Activated T-cell treated with anti-CD3 and anti-CD28 coated beads for 1 hour (primary cell): ENCODE measurements at places on chromosomes 11 and 22.

DNA sequence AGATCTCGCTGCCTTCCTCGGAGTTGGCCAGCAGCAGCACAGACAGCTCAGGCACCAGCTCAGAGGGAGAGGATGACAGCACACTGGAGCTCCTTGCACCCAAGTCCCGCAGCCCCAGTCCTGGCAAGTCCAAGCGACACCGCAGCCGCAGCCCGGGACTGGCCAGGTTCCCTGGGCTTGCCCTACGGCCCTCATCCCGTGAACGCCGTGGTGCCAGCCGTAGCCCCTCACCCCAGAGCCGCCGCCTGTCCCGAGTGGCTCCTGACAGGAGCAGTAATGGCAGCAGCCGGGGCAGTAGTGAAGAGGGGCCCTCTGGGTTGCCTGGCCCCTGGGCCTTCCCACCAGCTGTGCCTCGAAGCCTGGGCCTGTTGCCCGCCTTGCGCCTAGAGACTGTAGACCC, 6.4 kb downstream of the PLA2G3 start:
- no peak for DNase-seq

DNA sequence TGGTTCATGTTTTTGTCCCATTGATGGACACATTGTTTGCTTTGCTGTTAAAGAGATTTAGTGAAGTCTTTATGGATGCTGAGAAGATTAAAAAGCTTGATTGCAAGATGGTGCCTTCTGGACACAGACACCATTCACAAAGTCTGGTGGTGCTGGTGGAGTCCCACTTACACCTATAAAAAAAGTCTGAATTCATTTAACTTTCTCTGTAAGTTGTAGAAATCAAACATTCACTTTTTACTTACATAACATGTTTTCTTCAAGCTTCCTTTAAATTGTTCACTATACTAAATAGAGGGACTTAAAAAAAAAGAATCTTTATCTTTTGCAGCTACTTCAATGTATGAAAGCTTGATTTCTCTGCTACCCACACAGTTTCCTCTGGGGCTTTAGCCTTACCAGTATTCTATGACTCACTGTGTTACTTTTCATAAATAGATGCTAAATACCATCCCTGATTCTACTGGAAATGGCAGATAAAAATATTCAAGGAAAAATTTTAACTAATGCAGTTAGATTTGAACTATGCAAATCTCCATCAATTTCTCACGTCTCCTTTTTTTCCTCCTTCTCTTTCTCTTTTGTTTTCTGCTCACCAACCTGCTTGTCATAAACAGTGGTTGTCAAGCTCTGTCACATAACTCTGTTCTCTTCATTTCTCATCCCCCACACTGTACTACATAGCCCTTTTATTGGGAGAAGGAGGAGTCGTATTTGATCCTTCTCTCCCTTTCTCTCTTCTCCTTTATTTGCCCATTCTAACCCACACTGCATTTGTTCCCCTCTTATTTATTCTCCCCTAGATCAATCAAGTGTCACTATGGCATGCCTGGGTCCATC, 89.7 kb downstream of the FAM76B start:
- no peak for DNase-seq

GRCh38 chr11:120500414-120501071, 11.0 kb upstream of the GRIK4 start:
- no peak for DNase-seq

GRCh38 chr11:27830206-27830605, 130.0 kb upstream of the BDNF start:
- DNase-seq: no peak

DNA sequence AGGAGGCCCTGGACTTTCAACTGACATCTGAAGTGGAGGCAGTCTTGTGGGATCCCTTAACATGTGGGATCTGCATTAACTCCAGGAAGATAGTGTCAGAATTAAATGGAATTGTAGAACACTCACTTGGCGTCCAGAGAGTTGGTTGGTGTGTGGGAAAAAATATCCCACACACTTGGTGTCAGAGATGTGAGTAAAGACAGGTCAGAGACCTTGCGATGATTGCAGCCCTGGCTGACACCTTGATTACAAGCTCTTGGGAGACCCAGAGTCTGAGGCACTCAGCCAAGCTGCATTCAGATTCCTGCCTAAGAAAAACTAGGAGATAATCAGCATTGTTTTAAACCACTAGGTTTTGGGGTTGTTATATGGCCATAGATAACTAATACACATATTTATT, 7.2 kb upstream of the TPCN2 start:
- DNase-seq: no peak

GRCh38 chr11:37333345-37333744, 735.3 kb upstream of the RAG2 start:
- DNase-seq: no peak
